Muscle of leg (tissue), 16 donors: ENCODE measurements at places on chromosomes 13 and 19. TPM values are rescaled to one million over a fixed set of nuclear protein-coding genes. Genes with fewer than 3 reads are reported as not detected.

Gene SMAD9
- 14.2 TPM for polyA plus RNA-seq

Gene CBARP
- polyA plus RNA-seq = 2.3 TPM

Gene C5AR1
- polyA plus RNA-seq = 3.6 TPM

Gene ZNF835
- 3.1 TPM for polyA plus RNA-seq

Gene SIGLEC8
- polyA plus RNA-seq = 0.09 TPM

Gene VRK3
- polyA plus RNA-seq = 23.8 TPM

Gene TTC9B
- polyA plus RNA-seq = 0.13 TPM

Gene ZNF681
- polyA plus RNA-seq = 2.7 TPM

- DNase-seq = peak; percentile 98
These were observed 15.1 kb downstream of the CCDC124 start for GRCh38 chr19:17947815-17948513.

DNA sequence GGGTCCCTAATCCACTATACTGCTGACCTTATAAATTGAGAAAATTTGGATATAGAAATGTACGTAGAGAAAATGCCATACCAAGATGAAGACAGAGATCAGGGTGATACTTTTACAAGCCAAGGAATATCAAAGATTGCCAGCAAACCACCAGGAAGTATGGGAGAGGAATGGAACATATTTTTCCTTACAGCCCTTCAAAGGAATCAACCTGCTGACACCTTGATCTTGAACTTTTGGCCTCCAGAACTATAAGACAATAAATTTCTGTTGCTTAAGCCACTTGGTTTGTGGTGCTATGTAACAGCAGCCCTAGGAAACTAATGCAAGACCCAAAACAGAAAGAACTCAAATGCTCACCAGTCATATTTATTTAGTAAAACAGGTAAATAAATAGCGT, 10.3 kb upstream of the NDFIP2 start:
- no peak for DNase-seq

DNA sequence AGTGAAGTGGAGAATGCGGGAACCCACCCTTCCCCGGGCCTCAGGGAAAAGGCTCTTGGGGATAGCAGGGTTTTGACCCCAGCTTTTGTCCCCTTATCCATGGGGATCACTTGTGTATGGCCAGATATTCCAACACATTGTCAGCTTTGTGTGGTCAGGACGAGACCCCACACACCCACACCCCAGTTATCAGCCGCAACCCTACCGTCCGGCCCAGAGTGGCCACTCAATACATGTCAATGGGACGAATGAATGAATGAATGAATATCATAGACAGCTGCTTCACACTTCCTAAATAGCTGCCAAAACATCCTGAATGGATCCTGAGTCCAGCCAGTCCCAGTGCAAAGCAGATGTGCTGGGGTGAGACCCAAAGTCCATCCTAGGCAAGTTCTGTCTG, 64.6 kb downstream of the TSHZ3 start:
- DNase-seq = no peak

DNA sequence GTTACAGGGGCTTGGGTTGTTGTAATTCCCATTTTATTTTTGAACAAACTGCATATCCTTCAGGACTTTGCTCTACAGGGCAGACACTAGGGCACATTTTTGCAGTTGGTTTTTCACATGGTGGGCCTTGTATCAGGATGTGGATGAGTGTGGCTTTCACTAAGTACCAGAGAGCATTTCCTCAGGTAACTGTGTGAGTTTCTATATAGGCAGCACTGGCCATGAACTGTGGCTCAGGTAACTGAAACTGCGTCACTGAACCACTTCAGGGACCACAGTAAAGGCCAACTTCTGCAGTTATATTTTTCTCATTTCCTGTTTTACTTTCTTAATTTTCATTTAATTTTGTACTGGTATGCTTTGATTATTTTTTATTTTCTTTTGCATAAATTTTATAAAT, 166.5 kb downstream of the ZNF486 start:
- DNase-seq = no peak

DNA sequence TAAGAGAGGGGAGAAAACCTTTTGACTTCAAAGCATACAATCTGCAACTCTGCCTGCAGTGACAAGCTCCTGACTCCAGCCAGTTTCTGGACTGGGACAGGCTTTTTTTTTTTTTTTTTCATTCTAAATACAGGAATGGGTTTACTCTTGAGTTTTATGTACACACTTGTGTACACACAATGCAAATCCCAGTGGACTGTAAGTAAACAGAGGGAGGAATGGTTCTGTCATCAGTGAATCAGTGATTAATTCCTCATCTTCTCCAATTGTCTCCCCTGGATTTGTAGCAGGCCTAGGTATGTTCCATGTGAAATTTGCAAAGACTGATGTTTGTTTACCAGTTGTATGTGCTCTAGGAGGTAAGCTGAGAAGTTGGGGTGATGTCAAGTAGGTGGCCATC, 184.8 kb downstream of the SHISA2 start:
- no peak for DNase-seq

GRCh38 chr13:103716718-103717117, 650.5 kb upstream of the SLC10A2 start:
- DNase-seq = peak; percentile 70

- peak; percentile 33 for DNase-seq
These were observed 387.6 kb downstream of the SLITRK6 start for GRCh38 chr13:85411591-85411990.

DNA sequence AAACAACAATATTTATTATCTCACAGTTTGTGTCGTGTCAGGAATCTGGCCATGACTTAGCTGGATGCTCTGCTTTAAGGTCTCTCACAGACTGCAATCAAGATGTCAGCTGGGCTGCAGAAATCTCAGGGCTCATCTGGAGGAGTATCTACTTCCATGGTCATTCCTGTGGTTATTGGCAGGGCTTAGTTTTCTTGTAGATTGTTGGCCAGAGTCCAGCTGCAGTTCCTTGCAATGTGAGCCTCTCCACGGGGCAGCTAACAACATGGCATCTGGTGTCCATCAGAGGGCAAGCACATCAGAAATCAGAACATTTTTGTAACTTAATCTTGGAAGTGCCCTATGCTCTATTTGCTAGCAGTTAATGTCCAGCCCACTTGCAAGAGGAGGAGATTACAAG, 45.7 kb upstream of the TDRD3 start:
- DNase-seq = peak; percentile 48

DNA sequence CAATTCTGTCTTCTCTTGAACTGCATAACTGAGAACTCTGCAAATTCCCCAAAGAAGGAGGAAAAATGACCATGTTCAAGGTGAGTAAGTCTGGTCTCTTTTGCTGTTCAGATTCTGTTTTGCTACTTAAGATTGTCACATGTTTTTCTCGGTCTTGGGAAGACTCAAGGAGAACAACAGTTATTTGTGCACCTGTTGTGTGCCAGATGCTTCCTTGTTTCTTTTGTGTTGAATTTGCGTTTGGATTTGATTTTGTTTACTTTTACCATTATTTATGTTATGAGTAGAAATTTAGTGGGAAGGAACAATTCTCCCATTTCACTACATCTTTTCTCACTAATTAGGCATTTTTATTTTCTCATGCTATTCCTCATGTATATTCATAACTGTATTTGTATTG, 4.4 kb downstream of the ZNF284 start:
- no peak for DNase-seq

DNA sequence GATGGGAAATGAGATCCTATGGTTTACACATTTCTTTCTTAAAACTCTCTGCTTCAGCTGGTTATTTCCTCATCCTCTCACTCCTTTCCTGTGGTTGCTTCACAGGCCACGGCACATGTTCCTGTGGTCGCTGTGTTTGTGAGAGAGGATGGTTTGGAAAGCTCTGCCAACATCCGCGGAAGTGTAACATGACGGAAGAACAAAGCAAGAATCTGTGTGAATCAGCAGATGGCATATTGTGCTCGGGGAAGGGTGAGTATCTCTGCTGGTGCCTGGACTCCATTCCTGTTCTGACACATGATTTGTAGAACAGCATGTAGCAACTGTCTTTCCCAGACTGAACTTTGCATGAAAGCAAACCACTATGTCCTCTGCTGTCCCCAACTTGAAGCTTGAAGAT, 254.2 kb downstream of the ITGBL1 start:
- peak; percentile 28 for DNase-seq

DNA sequence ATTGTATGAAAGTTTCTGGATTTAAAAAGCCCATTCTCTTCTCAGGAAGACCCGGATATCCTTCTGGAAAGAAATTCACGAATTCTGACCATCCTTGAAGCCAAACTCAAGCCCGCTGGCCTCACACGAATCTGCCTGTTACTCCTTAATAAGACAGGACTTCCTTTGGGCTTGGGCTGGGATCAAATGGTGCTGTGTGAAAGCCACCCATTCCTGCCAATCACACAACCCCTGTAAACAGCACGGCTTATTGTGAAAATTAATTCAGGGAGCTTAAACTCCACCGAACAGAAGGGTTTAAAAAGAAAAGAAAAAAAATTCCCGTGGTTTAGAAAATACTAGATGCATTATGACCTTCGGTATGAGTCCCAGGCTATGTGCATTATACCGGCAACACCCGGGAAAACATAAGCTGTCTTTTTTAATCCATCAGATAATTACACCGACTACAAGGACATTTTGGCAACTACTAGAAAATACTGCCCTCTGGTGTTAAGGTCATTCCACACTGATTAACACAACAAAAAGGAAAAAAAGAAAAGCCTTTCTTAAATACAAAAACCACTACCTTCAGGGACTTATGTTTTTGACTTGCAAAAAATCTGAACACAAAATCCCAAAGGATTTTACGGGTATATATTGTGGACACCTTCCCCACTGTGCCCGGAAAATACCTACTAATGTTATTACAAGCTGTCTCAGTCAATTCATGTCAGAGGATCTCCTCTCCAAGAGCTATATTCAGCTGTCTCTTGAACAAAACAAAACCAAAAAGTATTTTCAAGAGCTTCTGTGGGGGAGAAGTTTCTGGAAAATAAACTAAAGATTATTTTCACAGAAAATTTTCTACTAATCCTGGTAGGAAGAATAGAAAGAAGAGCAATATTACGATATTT, 76.0 kb upstream of the LSM14A start:
- peak; percentile 46 for DNase-seq

DNA sequence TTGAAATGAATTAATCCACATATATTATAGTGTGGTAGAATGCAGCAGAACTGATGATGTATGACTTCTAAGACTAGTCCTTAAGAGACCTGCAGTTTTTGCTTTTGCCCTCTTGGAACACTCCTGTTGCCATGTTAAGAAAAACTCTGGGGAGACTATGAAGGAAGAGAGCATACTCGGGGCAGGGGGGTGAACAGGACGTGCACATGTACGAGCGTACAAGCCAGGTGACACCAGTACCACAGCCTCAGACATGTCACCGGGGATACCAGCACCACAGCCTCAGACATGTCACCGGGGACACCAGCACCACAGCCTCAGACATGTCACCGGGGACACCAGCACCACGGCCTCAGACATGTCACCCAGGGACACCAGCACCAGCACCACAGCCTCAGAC, 15.9 kb upstream of the USPL1 start:
- DNase-seq = no peak

- peak; percentile 17 for DNase-seq
These were observed 4.6 kb upstream of the NAA16 start for GRCh38 chr13:41306271-41307145.

DNA sequence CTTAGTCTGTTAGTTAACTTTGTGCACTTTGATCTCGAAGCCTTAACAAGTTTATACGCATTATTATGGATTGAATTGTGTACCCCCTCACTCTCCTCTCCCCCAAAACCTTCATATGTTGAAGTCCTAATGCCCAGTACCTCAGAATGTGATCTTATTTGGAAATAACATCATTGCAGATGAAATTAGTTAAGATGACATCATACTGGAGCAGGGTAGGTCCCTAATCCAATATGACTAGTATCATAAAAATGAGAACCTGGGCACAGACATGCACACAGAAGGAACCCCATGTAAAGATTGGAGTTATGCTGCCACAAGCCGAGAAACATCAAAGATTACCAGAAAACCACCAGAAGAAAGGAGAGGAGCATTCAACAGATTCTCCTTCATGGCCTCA, 85.8 kb upstream of the TSC22D1 start:
- no peak for DNase-seq

- no peak for DNase-seq
These were observed 52.0 kb downstream of the STARD13 start for GRCh38 chr13:33233547-33233946.
